NCI-H2227 treated with DMSO at 0.1 percent for 48 hours (cell line): ENCODE measurements at places on chromosomes 7 and 10.

- no peak for DNase-seq
These were observed 29.9 kb downstream of the PPP2R2D start for GRCh38 chr10:131930586-131931330.

DNA sequence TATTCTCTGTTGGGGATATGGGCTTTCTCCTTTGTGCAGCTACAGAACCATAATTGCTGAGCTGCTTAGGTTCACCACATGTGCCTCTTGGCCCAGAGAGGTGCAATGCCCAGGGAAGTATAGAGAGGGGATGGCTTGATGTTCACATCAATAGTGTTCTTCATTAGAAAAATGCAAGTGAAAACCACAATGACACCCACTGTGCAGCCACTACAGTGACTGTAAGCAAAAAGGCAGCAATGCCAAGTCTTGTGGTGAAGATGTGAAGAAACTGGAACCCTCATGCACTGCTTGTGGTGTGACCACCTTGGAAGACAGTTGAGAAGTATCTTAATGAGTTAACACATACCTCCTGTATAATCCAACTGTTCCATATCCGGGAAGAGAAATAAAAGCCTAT lies 318.9 kb upstream of the ZMIZ1 start:
- DNase-seq = no peak

DNA sequence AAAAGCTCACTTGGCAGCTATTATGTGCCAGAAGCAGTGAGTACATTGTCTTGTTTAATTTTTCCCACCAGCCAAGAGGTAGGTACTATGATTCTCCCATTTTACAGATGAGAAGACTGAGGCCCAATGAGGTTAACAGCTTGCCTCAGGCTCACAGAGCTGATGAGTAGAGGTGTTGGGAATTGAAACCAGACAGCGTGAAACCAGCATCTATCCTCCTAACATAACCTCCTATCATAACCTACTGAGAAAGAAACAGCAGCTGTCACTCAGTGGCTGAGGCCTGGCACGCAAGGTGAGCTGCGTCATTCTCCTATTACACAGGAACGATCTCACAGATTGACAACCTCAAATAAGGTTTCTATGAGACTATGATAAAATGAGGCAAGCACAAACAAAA lies 6.2 kb downstream of the PYROXD2 start:
- DNase-seq = no peak

DNA sequence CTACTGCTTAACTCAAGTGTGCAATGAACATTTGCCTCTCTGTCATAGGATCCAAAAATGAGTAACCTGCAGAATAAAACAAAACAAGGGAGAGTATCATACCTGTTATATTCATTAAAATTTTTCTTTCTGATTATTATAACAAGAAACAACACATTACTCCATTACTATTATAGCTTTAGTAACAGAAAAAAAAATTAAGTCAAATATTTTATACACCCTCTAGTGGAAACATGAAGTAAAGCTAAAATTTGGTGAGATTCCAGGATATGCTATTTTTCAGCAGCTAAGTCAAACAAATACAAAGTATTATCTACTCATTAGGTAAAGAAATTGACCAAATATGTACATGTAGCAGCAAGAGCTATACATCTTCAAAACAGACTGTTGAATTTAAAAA lies 56.3 kb downstream of the PDZD8 start:
- no peak for DNase-seq

DNA sequence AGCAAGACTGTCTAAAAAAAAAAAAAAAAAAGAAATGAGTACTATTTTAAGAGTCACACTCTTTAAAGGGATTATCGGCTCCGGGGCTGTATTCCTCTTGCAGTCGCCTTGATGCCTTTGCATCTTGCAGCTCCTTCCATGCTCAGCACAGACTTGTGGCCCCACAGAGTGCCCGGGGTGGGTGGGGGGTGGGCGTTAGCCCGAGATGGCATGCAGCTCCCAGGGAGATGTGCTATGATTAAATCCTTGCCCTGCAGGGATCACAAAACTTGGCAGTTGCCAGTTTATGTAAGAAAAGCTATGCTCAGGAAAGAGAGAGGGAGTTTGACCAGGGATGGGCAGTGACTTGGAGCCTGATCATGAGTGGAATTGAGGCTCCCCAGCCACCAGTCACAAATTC lies 81.9 kb downstream of the CCDC3 start:
- DNase-seq = no peak

- DNase-seq = peak; percentile 38
These were observed 296.1 kb upstream of the SEMA3A start for GRCh38 chr7:84490661-84491060.

DNA sequence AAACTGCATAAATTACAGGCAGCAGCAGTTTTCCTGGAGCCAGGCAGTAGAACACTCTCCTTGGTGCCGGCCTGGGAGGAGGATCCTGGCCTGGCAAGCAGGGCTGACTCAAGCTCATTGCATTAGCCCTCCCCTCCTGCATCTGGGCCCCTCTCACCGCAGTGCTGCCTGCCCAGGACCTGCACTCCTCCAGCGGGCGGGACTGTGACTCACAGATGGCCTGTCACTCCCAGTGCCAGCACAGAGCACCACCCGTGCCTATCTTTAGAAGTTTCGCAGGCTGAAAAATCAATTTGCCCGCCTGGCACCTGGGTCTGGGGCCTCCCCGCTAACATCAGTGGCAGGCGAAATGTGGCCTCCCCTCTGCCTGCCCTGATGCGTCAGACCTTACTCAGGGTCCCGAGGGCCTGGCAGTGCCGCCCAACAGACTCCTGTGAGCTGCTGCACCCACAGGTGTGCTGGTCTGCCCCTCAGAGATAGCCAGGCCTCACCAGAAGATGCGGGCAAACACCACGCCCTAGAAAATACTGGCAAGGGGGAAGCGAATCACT lies 123.8 kb downstream of the KCNMA1 start:
- DNase-seq = peak; percentile 10

GRCh38 chr7:157707983-157708918 lies 371.4 kb downstream of the DNAJB6 start:
- DNase-seq = no peak

DNA sequence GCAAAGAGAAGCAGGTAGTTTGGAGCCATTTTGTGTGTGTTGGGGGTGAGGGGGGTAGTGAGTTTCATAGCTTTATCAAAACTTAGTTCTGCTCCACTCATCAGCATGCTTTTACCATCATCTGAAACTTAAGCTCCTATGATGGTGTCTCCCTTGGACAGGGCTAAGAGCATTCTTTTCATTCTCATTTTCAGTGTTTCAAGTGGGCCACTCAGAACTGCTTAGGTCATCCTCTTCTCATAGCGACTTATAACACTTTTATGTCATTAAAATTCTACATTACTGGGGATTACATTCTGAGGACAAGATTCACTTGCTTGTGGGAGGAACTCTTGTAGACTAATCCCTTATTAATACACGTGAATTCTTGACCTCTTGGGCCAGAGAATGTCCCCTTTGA lies 649.4 kb downstream of the SUGCT start:
- no peak for DNase-seq

- DNase-seq = no peak
These were observed 21.9 kb upstream of the TBRG4 start for GRCh38 chr7:45133352-45133751.

DNA sequence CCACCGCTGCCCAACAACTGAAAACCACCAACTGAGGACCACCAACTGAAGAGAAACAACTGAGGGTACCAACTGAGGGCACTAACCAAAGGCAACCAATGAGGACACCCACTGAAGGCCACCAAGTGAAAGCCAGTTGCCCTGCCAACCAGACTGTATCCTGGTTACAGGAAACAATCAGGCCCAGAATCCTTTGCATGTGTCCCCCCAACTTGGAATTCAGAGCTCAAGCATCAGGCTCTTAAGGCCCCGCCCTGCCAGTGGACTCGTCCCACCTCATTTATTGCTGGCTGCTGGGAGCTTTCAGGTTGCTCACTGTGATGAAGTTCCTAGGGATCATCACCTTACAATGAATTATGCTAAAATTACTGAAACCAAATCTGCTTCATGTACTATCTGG lies 76.6 kb upstream of the ABI1 start:
- DNase-seq = no peak

GRCh38 chr10:49296836-49297235 lies 2.1 kb upstream of the C10orf71 start:
- no peak for DNase-seq

- no peak for DNase-seq
These were observed 87.2 kb upstream of the AGK start for GRCh38 chr7:141463986-141464385.

DNA sequence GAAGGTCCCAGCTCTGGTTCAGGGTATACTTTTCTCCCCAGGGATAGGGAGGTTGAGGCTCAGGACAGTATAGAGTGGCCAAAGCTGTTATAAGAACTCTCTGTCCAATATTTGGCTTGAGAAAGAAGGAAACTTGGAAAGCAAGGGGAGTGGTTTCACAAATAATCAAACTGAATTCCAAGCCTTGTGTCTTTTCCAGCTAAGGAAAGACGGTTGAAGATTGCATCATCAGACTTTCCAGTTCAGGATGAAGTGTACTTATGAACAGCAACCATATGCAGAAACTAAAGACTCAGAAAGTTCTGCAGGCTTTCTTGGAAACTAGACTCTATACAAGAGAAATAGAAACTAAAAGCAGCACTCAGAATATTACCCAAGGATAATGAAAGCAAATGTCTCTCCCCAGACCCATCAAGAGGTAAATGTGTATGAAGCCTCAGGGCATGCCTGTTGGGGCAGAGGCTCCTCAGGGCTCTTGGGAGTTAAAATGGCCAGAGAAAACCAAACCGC lies 46.4 kb downstream of the RAMP3 start:
- no peak for DNase-seq

DNA sequence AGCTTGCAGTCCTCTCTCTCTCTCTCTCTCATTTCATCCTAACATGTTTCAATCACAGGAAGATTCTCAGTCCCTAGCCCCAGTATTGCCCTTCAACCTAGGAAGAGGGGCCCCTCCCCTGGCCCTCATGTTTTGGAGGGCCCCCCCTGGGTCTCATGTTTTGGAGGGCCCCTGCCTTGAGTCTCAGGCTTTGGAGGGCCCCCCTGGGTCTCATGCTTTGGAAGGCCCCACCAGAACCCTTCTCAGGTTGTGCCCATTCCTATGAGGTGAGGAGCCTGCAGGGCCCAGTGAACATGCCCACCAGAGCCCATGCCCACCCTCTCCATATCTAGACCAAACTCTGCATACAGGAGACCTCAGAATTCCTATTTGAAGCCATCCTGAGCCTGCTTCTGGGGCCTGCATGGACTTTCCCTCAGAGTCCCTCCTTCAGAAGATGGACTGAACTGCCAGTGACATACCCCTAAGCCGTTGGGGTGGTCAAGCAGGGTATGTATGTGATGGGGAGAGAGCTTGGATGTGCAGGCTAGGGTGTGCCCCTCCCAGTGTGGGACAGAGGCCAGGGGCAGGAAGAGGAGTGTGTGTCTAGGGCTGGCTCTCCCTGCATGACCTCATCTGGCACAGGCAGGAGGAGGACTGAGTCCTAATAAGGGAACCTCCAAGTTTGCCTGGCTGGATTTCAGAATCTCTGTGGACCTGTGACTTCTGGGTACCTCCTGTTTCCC lies 8.1 kb upstream of the VDAC2 start:
- no peak for DNase-seq

DNA sequence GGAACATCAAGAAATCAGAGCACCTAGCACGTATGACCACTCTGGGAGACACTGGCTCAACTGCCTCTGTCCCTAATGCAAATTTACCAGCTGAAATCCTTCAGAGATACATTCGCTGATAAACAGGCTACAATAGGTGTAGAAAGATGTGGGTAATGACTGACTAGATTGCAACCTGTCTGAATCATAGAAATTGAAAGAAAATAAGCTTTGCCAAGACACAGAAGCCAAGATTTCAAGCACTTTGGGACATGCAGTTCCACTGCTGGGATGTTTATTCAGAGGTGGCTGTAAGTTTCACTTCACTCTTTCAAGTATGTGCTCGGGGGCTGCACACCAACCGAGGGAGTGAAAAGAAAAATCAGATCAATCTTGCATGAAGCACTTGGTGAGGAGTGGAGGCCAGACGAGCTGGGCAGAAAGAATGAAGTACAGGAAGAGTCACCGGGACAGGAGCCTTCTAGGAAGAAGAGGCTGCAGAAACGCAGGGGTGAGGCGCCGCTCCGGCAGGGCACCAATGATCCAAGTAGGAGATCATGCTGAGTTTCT lies 276.7 kb downstream of the PARD3 start:
- DNase-seq = no peak

DNA sequence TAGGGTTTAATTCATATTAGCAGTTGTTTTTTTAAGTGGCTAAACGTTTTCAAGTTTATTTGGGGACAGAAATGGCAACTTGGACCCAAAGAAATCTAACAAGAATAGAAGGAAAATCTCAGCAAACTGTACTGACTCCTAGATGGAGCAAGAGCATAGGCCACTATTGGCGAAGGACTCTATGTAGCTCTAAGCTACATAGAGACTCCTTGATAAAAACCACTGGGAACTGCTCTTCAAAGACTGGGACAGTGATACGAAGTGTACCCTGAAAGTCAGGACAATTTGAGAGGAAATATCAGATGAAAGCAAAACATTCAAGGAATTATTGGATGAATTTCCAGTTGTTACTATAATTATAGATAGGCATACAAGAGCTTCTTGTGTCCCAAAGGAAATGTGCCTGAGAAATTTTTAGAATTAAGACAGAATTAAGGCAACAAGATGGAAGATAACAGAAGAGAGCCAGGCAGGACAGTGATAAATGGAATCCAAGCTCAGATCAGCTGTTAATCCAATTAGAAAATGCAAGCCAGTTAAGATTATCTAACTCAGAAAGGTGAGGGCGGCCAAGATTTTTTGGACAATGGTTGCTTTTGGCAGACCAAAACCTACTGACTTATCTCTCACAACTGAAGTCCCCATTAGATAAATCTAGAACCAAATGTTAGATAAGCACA lies 103.7 kb upstream of the IFRD1 start:
- DNase-seq = no peak

GRCh38 chr10:80530816-80531215 lies 6.9 kb upstream of the SH2D4B start:
- DNase-seq = no peak

- DNase-seq = no peak
These were observed 69.7 kb upstream of the PALS2 start for GRCh38 chr7:24503506-24503905.

GRCh38 chr7:6889252-6889812 lies 63.3 kb upstream of the CCZ1B start:
- no peak for DNase-seq
